Endothelial cell of umbilical vein (primary cell): ENCODE measurements at places on chromosomes 1 and 21.

DNA sequence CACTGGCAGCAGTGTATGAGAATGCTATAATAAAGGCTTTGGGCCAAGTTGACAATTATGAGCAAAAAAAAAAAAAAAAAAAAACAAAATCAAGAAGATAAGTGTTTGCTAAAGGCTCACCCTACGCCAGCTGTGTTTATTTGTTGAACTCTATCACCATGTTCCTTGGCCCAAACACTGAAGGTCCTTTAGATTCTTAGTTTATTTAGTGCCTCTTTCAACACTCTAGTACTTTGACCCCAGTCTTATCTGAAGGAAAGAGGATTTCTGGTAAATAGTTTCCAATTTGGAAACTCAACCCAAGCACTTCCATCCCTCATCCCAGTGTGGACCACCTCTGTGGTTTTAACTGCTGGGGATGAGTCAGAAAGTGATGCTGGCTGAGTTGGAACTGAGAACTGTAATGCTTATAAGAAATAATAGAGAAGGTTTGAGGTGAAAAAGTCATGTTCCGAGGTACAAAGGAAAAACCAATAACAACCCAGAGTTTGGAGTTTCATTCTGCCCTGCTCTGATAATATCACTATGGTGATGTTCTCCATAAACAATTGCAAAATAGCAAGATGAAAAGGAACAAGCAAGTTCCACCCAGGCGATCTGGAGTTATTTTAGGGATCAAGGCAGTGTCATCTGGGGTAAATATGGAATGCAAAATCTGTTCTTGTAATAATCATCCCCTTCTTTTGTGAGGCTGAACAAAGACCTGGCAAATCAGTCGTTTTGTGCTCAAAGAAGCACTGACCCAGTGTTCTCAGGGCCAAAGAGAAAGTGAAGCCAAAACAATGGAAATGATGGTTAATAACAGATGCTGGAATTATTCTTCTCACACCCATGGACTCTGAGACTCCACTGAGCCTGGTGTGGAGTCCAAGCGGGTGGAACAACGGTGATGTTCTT, 19.7 kb upstream of the CAPZB start:
- peak; percentile 86 for DNase-seq

GRCh38 chr1:168468042-168468809, 75.6 kb downstream of the XCL2 start:
- DNase-seq = no peak

GRCh38 chr1:33349778-33350610, 29.1 kb upstream of the A3GALT2 start:
- DNase-seq = peak; percentile 69

DNA sequence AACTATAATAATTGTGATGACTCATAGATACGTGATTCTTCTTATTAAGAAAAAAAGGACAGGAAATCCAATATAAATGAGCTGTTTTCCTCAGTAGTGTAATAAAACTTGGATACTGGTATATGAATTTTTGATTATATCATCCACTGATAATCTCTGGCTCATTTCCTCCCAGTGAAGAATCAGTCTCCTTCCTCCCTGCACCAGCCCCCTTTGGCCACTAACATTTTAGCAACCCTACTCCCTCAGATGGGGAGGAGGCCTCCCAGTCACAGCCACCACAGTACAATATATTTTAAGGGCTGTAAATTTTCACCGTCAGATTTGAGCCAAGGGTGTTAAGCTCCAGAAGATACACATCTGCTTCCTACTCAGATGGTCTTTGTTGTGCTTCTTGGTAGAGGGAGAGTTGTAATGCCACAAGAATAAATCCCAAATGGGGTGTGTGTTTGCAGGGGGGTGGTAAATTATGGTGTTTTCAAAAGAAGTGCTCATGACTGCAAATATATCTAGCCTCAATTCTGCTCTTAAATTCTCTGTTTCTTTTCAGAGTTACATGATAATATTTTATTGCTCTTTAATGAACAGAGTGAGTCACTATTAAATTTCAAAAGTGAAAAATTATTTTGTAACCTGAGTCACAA, 153.5 kb downstream of the HLX start:
- peak; percentile 91 for DNase-seq

- DNase-seq = no peak
Observed at GRCh38 chr1:229948438-229948837, 118.6 kb upstream of the GALNT2 start.

GRCh38 chr1:245717611-245718010, 562.8 kb downstream of the KIF26B start:
- no peak for DNase-seq

GRCh38 chr1:212214325-212214724, 70.9 kb upstream of the PPP2R5A start:
- no peak for DNase-seq

- peak; percentile 57 for DNase-seq
Observed at GRCh38 chr1:204368996-204369726, 9.4 kb upstream of the PLEKHA6 start.

GRCh38 chr1:212228591-212229119, 56.6 kb upstream of the PPP2R5A start:
- DNase-seq = no peak

- DNase-seq = no peak
Observed at GRCh38 chr1:33715195-33715811, 148.6 kb upstream of the HMGB4 start.

DNA sequence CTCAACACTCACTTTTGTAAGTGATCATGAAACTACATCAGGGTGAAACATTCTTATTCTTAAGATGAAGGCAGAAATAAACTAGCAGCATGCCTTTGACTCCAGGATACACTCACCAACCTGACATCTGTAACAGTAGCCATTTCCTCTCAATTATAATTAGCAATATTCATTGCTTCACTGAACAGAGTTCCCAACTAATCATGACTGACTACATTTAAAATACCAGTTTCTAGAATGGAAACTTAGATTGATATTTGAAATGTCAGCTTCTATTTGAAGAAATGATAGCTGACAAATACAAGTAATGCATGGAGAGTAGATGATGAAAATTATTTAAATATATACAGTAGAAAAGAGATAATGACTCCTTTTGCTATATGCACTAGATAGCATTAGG, 1023.8 kb downstream of the MRPL39 start:
- DNase-seq = no peak

GRCh38 chr21:42466700-42467099, 29.3 kb downstream of the RSPH1 start:
- no peak for DNase-seq

- peak; percentile 44 for DNase-seq
Observed at GRCh38 chr21:45055861-45056260, 18.5 kb upstream of the ADARB1 start.

- DNase-seq = no peak
Observed at GRCh38 chr21:41374867-41375533, 13.2 kb downstream of the MX2 start.

DNA sequence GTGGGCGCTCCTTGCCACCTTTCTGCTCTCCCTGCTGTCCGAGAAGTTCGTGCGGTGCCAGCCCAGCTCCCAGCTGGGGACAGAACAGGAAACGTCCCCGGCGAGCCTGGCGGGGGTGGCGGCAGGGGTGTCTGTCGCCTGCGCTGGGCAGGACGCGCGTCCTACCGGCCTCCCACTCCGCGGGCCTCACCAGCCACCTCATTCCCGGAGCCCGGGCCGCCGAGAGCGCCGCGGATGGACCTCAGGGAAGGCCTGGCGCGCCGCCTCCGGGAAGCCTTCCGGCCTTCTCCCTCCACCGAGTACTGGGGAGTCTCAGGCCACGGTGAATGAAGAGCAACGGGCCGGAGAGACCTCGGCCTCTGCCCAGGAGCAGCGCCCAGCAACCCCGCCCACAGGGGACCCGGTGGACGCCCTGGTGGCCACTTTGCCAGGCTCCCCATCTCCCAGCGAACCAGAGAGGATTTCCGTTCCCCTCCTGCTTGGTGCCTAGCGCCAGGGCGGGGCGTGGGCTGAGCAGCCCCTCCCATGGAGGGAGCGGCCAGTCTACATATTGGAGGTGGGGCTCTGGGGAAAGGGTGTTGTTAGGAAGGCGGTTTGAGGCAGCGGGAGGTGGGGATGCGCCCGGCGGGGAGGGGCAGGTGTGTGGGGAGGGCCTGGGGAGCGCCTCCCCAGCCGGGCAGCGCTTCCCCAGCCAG, 9.5 kb upstream of the TNFRSF14 start:
- DNase-seq = peak; percentile 83

DNA sequence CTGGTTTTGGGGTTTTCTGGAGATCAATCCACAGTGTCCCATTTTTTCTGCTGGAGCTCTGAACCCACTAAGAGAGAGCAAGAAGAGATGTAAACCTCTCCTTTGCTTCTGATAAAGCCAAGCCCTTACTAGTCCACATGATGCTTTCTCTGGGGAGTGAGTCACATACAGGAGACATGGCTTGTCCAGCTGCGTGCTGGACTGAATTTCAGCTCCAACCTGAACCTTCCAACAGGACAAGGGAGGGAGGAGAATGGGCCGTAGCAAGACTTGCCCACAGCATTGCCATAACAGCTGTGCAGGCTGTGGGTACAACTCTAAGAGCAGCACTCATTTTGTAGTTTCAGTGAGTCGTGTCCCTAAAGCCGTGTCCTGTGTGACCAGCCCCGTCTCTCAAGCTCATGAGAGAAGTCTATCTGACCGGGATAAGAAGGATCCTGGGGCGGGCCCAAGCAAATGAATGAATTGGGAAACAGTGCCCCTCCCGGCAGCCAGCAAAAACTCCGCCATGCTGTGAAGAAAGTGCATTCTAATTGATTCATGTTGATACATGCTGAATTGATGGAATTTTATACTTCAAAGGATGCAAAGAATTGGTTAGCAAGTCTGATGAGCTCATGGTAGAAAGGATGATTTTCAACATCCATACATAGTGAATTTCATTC, 195.2 kb downstream of the GABPA start:
- no peak for DNase-seq

DNA sequence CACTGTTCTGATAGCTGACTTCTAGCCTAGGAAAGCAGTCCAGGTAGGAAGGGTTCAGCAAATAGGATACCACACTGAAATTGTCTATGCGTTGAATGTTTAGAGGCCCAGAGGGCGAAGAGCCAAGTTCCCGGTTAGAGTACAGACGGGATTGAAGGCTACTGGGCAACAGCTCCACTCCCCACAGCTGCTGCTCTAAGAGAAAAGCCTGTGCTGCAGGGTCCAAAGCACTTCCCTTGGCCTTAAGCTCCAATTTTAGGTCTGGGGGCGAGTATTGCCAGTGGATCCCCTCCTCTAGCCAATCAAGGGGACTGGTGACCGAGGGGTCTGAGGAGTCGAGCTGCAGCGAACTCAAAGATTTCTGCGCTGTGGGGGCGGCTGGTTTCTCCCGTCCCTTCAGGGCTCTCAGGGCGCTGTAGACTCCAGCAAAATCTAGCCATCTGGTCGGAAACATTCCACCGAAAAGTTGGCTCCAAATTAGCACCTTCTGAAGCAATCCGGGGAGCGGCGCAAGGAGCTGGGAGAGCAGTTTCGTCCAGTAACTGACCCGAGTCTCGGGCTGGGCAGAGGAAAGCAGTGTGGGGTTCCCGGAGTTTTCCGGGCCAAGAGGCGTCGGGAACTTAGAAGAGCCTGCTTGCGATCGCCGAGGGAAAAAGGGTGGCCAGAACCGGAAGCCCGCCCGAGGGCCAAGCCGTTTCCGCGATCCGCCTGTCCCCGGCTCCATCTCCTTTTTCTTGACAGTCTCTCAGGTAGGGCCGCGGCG, 748 bp downstream of the PPP1R15B start:
- peak; percentile 67 for DNase-seq

- no peak for DNase-seq
Observed at GRCh38 chr1:17425806-17426600, 13.5 kb downstream of the RCC2 start.

DNA sequence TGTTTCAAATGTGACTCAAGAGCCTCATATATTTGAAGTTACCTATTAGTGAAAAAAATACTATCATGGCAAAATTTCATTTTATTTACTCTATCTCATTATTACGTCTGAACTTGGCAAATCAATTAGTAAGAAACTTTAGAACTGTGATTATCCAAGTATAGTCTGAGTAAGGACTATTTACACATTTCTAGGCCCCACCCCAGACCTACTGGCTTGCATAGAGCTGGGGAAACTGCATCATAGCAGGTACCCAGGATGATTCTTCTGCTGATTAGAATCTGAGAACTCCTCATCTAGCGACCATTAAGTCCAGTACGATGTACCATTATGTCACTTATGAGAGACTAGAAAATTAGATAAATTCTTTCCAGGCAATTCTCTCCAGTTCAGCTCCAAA, 20.1 kb downstream of the MCOLN3 start:
- DNase-seq = no peak

- DNase-seq = no peak
Observed at GRCh38 chr1:4797016-4797410, 142.6 kb downstream of the AJAP1 start.

DNA sequence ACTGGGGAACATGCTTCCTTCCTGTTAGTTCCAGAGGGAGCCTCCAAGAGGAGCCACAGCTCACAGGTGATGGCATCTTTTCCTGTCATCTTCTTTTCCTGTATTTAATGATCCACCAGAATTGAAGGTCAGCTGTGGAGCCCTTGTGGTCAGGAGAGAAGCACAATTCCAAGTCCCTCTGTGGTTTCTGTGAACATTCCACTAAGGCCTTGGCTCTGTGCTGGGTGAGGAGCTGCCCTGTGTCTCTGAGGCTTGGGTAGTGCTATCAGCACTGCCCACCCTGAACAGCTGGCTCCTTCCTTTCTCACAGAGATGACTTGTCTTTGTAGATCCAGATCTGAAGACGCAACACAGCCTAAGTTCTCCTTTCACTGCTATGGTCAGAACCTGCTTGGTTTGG, 141.9 kb upstream of the MAP1LC3C start:
- DNase-seq = no peak

DNA sequence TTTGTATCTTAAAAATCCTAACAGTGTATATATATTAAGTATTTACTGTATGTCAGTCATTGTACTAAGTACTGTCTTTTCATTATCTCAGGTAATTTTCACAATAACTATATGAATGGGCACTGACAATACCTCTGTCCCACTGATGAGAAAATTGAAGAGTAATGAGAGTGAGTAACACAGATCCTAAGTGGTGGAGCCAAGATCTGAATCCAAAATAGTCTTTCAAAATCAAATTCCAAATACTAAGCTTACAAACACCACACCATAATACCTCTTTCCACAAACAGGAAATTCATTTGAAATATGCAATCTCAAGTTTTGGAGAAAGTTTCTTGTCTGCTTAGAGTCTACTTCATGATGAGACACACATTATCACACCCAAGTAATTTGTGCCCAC, 105.9 kb upstream of the EDEM3 start:
- no peak for DNase-seq

- DNase-seq = no peak
Observed at GRCh38 chr1:917466-918091, 6.1 kb upstream of the SAMD11 start.

- no peak for DNase-seq
Observed at GRCh38 chr1:62177621-62178020, 17.0 kb upstream of the L1TD1 start.

GRCh38 chr1:66690666-66691381, 61.4 kb upstream of the DYNLT5 start:
- no peak for DNase-seq
